ENCODE measurements at places on chromosomes 16 and 17. TPM values are rescaled to one million over a fixed set of nuclear protein-coding genes. Genes with fewer than 3 reads are reported as not detected.

GRCh38 chr16:64162613-64163375, 959.1 kb downstream of the CDH11 start:
- H3K27ac ChIP-seq: no peak overlapping the region
- no peak overlapping the region for H3K4me3 ChIP-seq
- H3K27me3 ChIP-seq: no peaks in the 10 kb centered on the region
- H3K36me3 ChIP-seq: no peaks in the 10 kb centered on the region

- H3K36me3 ChIP-seq: no peaks in the 10 kb centered on the region
- H3K4me1 ChIP-seq: no peaks in the 10 kb centered on the region
- H3K4me3 ChIP-seq: no peak overlapping the region
- no peak for DNase-seq
These were observed 37.6 kb upstream of the RPL38 start for GRCh38 chr17:74165797-74166365.

DNA sequence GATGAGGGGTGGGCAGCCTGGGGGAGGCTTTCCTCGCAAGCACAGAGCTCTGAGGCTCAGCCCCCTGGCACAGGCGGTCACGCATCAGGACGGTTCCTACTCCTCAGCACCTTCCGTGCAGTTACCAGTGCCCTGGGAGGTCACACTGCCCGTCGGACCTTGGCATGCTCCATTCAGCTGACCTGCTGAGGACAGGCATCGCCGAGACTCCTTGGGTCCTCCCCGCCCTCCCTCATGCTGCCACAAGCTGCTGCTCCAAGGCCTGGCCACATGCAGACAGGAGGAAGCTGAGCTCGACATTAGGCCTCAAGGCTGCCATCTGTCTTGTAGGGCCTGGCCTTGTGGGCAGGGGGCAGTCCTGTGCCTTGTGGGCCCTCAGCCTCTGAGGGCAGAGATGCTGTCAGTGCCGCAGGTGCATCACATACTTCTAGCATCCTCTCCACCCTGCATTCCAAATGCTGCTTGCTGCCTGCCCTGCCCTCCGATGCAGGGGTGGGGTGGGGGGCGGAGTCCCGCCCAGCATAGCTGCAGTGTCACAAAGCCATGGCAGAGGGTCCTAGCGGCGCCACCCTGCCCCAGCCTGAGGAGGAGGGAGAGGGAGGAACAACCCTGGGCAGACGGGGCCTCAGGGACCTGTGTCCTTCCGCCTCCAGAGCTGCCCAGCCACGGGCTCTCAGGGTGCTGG, 9.3 kb downstream of the C16orf90 start:
- H3K4me3 ChIP-seq: no peak overlapping the region
- H3K4me1 ChIP-seq: no peaks in the 10 kb centered on the region
- peaks cover 17% of the 10 kb centered on the region for H3K36me3 ChIP-seq
- no peak overlapping the region for H3K27ac ChIP-seq

- no peaks in the 10 kb centered on the region for H3K36me3 ChIP-seq
- peaks cover 18% of the 10 kb centered on the region for H3K27me3 ChIP-seq
- no peak overlapping the region for H3K27ac ChIP-seq
- no peak overlapping the region for H3K4me3 ChIP-seq
- DNase-seq: no peak
These were observed 2.5 kb downstream of the GUCY2D start for GRCh38 chr17:8004899-8005298.

DNA sequence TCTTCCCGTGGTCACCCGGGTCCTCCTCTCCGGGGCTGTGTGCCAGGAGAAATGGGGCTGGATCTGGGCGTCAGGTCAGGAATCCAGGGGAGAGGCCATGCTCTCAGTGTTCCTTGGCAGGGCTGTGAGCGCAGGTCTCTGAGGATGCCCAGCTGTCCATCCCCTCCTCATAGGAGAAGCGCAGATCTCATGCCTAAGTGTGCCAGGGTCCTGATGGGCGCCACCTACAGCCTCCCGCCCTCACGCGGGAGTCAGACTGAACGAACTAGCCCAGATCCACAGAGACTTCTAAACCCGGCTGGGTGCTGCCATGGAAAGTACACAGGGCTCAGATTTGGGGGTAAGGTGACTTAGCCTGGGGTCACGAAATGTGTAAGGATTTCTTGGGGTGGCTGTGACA, 24.3 kb downstream of the MGRN1 start:
- H3K4me1 ChIP-seq: peaks cover 36% of the 10 kb centered on the region
- DNase-seq: no peak
- no peak overlapping the region for H3K4me3 ChIP-seq
- no peak overlapping the region for H3K27ac ChIP-seq

DNA sequence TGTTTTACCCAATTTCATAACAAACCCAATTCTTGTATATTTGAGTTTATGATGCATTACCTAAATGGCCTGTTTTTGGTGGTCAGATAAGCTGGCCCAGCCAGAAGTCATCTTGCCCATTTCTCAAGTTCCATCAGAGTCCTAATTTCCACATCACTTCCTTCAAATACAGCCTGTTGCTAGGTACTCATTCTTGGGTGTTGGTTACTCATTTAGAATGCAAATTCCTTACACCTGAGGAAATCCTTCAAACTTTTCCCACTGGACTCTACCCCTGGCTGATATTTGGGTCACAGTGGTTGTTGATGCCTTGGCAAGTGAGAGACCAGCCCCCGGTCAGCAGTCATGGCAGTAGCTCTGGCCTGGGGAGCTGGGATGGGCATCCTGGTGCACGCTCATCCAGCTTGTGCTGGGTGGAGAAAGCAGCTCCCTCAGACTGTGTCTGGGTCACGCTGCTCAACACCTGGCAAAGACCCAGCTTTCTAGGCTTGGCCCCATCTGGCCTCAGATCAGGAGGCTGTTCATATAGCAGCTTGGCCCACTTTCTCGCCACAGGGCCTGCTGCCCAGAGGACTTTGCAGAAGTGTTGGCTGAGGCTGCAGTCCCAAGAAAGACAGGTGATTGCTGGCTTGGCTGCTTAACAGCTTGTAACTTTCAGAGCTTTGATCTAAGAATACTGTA, 25.8 kb downstream of the WSB1 start:
- no peak overlapping the region for H3K4me3 ChIP-seq
- H3K27ac ChIP-seq: no peak overlapping the region
- no peaks in the 10 kb centered on the region for H3K4me1 ChIP-seq
- peaks cover 16% of the 10 kb centered on the region for H3K36me3 ChIP-seq
- no peak for DNase-seq

DNA sequence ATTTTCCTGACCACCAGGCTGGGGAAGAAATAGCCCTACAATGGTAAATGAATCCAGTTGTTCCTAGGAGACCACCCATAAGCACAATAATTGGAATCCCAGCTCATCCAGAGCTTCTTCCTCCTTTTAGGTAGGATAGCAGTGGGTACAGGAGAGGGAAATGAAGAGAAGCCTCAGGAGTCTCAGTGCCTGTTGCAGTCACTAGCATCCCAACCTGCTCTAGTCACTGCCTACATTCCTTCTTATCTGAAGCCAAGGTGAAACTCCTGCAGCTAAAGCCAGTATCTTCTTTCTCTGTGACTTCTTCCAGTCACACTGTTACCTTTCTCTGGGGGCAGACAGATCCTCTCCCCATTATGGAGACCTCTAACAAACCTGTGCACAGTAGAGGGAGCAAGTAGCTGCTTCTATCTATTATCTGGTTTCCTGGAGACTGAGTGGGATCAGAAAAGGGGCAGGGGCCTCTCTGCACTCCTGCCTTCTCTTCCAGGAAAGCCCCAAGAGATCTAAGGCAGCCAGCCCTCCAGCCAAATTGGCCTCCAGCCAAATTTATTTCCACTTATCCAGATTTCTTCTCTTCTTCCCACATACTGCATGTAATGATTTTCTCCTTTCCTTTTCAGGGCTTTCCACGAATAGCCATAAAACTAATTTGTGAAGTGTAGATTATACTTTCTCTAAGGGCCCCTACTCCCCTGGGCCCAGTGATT, 85.5 kb downstream of the SSH2 start:
- no peaks in the 10 kb centered on the region for H3K27me3 ChIP-seq
- DNase-seq: no peak
- H3K4me3 ChIP-seq: no peak overlapping the region
- no peak overlapping the region for H3K27ac ChIP-seq
- H3K4me1 ChIP-seq: no peaks in the 10 kb centered on the region

DNA sequence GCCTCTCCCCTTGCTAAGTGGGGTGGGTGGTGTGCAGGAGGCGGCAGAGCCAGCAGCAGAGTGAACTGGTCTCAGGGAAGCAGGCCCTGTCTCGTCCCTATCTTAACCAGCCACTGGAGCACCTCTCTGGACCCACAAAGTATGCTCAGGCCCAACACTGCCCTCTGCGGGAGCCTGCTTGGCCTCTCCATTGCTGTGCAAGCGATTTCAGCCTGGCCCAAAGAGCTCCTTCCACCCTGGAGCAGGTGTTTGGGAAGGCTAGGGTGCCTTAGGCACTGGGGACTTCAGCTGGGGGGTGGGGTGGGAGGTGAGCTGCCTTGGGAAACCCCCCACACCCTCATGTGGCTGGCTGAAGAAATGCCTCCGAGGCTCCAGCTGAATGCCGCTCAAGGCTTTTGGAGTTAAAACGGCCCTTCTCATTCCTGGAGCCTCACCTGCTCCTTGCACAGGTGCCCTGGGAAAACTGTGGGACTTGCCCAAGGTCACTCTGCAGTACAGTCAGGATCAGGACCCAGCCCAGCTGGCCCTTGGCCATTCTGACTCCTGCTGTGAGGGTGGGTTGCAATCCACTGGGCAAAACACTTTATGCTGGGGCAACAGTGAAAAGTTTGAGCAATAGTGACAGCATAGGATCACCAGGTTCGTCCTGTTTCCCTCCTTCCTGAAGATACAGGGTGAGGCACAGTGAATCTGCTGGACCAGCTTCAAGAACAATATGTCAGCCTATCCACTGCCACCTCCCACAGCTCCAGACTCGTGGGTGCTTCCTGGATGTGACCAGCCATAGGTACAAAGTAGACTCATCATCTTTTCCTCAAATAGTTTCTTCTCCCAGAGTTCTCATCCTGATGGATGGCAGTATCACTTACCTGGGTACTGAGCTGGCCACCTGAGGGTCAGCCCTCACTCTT, 5.9 kb upstream of the UBE2O start:
- no peak overlapping the region for H3K4me3 ChIP-seq
- no peaks in the 10 kb centered on the region for H3K36me3 ChIP-seq
- H3K27me3 ChIP-seq: no peaks in the 10 kb centered on the region
- no peak overlapping the region for H3K27ac ChIP-seq
- no peak for DNase-seq
- no peaks in the 10 kb centered on the region for H3K4me1 ChIP-seq

- H3K27ac ChIP-seq: no peak overlapping the region
- no peak for DNase-seq
- no peak overlapping the region for H3K4me3 ChIP-seq
These were observed 3.0 kb upstream of the CCL1 start for GRCh38 chr17:34366010-34366409.

DNA sequence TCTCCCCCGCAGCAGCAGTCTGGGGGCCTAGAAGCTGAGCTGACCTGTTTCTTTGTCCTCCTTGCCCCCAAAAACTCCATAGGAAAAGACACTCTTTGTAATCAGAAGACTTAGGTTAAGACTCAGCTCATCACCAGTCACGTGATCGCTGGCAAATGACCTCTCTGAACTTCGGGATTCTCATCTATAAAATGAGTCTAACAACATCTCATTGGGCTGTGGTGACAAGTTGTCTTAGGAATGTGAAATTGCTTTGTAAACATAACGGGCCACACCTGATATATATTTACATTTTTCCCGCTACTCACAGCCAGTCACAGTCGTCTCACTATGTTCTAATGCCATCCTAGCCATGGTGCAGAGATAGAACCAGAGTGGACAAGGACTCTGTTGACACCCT, 86.0 kb upstream of the LHX1 start:
- H3K27me3 ChIP-seq: no peaks in the 10 kb centered on the region
- no peak overlapping the region for H3K27ac ChIP-seq
- H3K4me3 ChIP-seq: no peak overlapping the region
- no peaks in the 10 kb centered on the region for H3K36me3 ChIP-seq

- H3K4me3 ChIP-seq: no peak overlapping the region
- H3K36me3 ChIP-seq: no peaks in the 10 kb centered on the region
- H3K27ac ChIP-seq: no peak overlapping the region
- no peaks in the 10 kb centered on the region for H3K27me3 ChIP-seq
These were observed 11.6 kb upstream of the CES4A start for GRCh38 chr16:66976746-66977145.

The CHST4 gene
- total RNA-seq: not detected

The ERN1 gene
- 24.7 TPM for total RNA-seq

All from CD8-positive, alpha-beta memory T cell (primary cell).